ENCODE measurements at places on chromosomes 4 and X.

DNA sequence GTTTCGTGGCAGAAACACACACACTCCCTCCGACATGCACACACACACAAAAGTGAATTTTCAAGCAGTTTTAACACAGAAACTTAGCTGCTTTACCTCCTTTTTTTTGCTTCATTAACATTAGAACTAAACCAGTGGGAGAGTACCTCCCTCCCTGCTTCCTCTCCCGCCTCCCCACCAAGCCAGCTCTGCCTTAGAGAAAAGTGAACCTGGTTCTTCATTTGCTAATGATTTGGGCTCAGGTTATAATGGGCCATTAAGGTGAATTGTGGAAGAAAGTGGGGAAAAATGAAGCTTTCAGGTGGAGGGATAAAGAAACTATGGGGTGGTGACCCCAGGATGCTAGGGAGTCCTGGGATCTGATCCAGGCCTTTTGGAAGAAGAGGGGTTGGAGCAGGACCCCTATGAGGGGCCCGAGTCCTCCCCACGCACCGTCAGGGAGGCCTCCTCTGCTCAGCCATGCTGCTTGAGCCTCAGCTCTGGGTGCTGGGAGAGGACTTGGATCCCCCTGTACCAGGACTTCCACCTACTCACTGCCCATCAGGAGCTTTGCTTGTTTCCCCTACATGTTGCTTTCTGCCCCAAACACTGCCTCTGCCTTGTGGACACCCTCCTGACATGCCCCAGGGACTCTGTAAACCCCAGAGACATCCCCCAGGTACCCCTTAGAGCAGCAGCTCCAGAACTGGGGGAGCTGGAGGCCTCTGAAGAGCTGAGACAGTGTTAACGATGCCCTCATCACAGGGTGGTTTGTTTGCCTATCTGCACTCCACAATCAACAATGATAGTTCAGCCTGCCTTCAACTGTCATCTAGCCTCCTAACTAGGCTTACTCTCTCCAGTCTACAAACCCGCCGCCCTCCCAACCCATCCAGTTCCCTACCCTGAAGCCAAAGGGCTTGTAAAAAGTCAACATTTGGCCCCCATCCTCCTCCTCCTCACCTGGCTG, 6.5 kb upstream of the JADE1 start:
- DNase-seq: no peak

DNA sequence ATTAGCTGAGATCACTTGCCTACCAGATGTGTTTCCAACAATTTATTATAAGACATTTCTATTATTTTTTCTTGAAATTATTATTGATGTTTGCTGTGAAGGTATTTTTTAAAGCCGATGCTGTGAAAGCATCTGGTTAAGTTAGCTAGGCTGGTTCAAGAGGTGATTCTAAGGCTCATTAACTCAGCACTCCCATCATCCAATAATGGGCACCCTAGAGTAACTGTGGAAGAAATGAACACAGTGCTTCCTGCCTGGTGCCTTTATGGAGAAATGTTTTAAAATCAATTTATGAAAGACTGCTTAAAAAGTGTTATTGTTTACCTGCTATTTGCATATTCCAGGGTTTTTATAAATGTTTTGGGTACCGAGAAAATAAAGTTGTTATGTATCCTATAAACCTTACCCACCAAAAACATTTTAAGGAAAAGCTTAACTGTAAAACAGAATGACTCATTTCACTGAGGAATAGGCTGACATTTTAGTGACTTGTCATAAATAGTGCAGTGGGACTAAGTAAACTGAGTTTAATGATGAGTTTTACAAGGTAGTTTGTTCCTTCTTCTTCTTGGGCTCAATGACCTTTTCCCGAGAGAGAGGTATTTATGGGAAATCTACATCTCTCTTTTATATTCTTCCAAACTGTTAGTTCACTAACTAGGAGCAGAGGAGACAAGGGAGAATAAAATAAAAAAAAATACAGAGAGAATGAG, 310.0 kb upstream of the AADAT start:
- no peak for DNase-seq

DNA sequence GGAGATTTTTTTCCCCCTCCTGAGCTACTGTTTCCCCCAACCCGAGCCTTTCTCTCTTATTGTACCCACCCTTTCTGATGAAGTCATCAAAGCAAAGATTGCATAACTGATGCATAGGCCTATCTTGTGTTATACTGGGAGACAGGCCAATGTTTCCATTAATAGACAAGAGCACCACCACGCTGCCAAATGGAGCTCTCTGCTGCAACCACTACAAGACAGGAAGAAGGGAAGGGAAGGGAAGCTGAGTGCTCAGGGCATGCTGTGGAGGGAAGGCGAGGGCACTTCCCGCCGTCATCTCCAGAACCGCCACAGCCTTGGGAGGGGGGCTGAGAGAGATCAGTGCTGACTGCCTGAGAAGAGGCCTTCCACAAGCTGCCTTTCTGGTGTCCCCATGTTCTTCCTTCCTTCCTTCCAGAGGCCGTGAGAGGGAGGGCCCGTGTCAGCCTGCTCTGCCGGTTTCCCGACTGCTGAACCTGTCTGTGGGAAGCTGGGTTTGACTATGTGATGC, 75.0 kb downstream of the MGST2 start:
- no peak for DNase-seq

DNA sequence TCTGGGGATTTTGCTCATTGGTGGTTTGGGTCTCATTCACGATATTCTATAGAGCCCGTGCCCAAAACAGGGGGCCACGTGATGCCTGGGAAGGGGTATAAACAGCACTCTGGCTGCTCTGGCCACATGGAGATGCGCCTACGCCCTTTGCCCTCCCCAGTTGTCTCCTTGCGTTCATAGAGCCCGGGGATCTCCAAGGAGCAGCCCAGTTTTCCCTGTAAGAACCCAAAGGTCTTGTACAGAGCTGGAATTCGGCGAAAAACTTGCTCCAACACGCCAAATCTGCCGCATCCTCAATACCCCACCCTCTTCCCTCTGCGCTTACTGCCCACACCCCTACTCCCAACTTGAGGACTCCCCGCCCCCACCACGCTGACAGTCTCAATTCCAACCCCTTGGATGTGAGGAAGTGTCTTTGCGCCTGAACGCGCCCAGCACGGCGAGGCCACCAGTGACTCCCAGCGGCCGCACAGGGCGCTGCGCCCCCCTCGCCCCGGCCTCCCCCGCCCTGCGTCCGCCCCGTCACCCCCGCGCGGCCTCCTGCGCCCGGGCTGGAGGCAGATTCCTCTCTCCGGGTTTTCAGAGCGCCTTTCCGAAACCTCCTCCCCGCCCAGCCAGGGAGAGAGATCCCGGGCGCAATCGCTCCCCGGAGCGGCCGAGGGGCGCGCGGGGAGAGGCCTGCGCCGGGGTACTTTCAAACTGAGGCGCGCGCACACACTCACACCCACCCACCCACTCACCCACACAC, at the start of gene NHS:
Gene NHS (plus strand): TSS at position 582 of the 748 bp plus-strand sequence. CDS start 558 bp downstream, outside the sequence.
- no peak for DNase-seq

GRCh38 chr4:151689211-151689991, 71.4 kb downstream of the GATB start:
- DNase-seq: no peak
